ENCODE measurements at places on chromosomes 16 and 17.

DNA sequence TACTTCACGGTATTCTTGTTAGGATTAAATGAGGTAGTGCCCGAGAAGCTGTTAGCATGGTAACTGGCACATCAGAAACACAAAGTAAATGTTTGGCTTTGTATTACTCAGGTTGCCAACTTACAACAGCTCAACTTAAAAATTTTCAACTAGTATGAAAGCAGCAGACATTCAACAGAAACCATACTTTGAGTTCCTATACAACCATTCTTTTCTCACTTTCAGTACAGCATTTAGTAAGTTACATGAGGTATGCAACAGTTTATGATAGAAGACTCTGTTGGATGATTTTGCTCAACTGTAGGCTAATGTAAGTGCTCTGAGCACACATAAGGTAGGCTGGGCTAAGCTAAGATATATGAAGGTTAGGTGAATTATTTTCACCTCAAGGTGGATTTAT is 7.7 kb downstream of the CENPN start:
- DNase-seq = no peak

- DNase-seq = peak; percentile 17
These were observed 711 bp downstream of the ALYREF start for GRCh38 chr17:81890447-81891302.

GRCh38 chr17:49928837-49929475 is 40.0 kb upstream of the DLX4 start:
- DNase-seq = no peak

DNA sequence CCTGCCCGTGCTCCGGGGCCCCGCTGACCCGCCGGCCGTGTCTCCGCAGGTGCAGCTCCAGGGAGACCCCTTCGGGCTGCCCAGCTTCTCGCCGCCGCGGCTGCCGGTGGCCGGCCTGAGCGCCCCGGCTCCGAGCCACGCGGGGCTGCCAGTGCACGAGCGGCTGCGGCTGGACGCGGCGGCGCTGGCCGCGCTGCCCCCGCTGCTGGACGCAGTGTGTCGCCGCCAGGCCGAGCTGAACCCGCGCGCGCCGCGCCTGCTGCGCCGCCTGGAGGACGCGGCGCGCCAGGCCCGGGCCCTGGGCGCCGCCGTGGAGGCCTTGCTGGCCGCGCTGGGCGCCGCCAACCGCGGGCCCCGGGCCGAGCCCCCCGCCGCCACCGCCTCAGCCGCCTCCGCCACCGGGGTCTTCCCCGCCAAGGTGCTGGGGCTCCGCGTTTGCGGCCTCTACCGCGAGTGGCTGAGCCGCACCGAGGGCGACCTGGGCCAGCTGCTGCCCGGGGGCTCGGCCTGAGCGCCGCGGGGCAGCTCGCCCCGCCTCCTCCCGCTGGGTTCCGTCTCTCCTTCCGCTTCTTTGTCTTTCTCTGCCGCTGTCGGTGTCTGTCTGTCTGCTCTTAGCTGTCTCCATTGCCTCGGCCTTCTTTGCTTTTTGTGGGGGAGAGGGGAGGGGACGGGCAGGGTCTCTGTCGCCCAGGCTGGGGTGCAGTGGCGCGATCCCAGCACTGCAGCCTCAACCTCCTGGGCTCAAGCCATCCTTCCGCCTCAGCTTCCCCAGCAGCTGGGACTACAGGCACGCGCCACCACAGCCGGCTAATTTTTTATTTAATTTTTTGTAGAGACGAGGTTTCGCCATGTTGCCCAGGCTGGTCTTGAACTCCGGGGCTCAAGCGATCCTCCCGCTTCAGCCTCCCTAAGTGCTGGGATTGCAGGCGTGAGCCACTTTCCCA is 5.9 kb downstream of the CTF1 start:
- DNase-seq = peak; percentile 69

GRCh38 chr16:10308305-10309193 is 77.3 kb upstream of the ATF7IP2 start:
- no peak for DNase-seq

DNA sequence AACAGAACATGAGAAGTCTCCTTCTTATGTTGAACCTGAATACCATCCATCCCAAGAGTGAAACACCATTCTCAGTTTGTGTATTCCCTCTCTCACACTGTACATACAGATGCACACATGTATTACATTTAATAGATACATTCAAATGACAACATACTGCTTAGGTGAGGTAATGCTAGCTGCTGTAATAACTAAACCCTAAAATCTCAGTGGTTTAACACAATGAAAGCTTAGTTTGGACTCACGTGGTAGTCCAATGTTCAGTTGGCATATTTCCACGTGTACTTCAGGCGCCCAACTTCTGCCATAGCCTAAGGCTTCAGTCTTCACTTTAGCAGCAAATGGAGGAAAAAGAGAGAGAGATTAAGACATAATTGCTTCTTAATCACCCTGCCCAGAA is 351.1 kb upstream of the PMFBP1 start:
- no peak for DNase-seq

GRCh38 chr16:49603956-49604355 is 230.4 kb downstream of the C16orf78 start:
- DNase-seq = no peak

DNA sequence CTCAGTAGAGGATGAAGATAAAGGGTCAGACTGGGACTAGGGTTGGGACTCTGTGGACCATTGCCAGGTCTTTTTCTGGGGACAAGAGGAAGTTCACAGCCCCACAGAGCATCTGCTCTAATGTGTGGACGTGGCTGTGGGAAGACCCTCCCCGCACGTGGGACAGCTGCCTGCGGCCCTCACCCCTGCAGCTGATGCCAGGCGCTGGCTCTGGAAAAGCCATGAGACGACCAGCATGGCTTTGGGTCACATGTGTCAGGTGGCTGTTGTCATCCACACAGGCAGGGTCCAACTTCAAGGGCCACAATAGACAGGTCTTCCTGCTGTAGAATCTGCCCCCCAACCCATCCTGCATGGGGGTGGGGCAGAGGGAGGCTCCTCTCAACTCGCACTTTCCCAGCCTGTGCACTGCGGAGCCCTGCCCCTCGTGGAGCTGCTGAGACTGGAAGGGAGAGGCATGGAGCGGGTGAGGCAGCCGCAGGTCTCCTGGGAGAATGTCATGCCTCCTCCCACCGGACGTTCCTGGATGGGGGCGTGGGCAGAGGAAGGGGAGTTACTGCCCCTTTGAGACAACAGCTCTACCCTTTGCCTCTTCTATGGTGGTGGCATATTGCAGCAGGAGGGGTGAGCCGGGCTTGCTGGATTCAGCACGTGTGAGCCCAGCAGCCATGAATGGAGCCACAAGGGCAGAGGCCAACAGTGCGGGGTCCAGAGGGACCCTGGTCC is 53.4 kb downstream of the PIMREG start:
- DNase-seq = no peak

DNA sequence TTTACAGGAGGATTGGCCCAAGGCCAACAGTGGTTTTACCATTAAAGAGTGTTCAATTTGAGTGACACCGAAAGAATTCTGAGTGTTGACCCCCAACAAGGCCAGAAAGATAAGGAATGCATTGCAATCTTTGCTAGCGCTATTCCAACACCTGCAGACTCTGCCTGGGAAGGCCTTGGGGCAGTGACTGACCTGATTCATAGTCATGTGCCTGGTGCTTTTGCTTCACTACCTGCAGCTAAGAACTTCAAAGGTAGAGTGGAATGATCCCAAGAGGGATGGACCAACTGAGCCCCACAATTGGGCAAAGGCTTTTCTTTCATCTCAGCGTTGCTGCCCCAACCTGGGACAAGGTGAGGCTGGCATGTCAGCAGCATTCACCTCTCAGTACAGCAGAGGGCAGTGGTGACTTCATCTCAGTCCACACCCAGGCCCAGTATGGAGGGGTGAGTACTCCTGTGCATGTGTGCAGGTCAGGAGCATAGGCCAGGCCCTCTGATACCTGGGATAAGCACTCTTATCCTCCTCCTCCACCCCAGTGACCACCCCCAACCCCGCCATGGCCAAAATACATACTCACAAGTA is 149.6 kb upstream of the GNAO1 start:
- DNase-seq = peak; percentile 17

DNA sequence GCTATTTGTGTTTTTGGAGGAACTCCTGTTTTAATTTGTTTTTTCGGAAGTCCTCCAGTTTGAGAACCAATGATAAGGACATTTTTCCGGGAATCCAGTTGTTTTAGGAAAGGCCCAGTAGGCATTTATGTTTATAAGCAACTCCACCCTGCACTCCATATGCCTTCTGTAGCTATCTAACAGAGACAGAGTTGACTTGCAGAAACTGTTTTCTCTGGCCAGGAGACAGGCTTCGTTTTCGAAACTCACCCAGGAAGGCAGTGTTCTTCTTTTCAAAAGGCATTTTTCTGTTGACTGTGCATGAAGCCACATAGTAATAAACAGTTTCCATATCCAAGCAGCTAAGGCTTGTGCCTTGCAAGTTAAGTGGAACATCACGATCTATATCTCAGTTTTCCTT is 587.1 kb downstream of the WWOX start:
- no peak for DNase-seq

DNA sequence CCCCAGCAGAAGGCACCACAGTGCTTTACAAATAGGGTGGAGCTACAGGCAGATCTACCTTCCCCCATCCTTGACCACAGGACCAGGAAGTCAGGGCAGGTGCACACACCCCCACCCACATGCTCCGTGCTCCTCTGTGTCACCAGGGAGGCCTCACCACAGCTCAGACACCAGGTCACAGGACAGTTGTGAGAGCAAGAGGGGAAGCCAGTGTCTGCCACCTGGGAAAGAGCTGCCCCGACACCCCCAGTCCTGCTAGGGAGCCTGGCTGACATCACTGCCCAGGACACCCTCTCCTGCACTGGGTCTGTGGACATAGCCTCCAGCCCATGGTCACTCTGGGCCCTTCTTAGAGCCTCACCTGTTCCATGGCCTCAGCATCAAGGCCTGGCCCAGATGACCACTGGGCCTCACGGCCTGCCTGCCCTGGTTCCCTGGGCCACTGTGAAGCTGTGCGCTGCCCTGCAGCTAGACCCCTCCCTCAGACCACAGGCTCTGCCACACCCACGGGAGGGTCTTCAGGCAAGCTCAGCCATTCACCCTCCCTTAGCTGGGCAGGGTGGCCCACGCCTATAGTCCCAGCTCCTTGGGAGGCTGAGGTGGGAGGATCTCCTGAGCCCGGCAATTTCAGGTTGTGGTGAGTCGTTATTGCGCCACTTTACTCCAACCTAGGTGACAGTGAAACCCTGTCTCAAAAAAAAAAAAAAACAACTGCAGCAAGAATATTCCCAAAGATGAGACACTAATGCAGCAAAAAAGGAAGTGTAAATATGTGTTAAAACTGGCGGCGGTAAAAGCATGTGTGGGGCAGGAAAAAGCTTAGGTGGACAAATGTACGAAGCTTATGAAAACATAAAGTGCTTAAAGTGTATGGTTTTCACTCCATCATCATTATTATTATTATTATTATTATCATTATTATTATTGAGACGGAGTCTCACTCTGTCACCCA is 14.2 kb downstream of the POLR3K start:
- peak; percentile 63 for DNase-seq

DNA sequence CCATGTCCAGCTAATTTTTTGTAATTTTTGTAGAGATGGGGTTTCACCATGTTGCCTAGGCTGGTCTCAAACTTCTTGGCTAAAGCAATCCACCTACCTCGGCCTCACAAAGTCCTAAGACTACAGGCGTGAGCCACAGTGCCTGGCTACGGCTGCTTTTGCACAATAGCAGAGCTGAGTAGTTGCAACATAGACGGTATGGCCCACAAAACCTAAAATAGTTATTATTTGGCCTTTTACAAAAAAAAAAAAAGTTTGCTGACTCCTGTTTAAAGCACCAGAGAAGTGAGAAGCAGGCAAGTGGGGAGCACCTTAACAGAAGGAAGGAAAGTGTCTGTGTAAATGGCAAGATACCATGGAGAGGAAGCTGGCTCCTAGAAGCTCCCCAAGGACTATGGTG is 5.3 kb upstream of the HSF5 start:
- DNase-seq = no peak

GRCh38 chr17:62178579-62178978 is 113.5 kb upstream of the MED13 start:
- no peak for DNase-seq

GRCh38 chr16:55605754-55606336 is 39.4 kb downstream of the CAPNS2 start:
- no peak for DNase-seq

DNA sequence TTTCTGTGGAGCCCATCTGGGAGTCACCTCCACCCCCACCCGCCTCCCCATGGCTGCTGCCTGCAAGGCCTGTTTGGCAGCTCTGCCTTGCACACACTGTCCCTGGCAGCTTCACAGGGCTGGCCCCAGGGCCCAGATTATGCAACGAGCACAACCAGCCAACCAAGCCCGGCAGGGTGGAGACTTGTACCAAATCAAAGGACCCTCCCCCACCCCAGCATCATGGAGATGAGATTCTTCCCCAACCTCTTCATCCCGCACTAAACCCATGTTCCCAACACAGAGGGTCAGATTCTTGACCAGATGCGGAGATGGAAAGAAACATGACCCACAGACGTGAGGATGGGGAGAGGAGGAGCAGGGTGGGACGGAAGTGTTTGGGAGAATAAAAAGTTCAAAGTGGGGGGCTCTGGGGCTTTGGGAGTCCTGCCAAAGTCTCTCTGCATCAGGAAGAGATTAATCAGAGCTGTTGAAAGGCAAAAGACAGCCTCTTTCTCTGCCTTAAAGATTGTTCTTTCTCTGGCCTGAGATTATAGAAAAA is 3.8 kb downstream of the SMARCD2 start:
- DNase-seq = no peak

DNA sequence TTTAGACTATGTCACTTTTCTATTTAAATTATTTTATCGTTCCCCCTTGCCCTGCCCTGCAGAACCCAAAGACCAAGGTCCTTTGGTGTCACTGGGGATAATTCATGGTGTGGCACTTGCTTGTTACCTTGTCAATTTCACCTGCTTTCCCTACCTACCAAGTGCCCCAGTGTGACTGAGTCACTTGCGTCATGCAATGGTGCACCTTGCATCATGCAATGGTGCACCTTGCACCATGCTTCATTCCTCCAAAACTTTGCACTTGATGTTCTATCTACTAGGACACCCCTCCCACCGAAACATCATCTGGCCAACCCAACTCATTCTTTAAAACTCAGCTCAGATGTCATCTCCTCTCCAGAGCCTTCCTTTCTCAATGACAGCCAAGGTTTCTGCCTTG is 47.1 kb downstream of the TMEM114 start:
- no peak for DNase-seq

DNA sequence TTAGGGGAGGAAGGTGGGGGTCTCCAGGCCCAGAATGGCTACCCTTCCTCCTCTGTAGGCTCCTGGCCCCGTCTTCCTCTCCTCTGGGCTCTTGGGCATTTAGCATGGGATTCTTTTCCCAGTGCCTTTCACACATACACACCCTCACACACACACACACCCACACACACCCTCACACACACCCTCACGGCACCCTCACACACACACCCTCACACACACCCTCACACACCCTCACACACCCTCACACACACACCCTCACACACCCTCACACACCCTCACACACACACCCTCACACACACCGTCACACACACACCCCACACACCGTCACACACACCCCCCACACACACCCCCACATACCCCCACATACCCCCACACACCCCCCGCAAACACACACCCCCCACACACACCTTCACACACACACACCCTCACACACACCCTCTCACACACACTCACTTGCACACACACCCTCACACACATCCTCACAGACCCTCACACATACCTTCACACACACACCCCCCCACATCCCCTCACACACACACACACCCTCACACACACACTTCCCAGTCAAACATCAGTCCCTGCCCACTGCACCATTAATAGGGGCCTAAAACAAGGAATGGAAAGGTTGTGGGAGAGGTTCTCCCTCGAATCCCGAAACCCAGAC is 845 bp downstream of the SGCA start:
- DNase-seq = no peak

- DNase-seq = no peak
These were observed 83.2 kb upstream of the HNF1B start for GRCh38 chr17:37827905-37828650.

- DNase-seq = no peak
These were observed 252.3 kb upstream of the EEF2KMT start for GRCh38 chr16:5349670-5350517.

Data from CD4-positive, alpha-beta T cell treated with Interleukin-6 for 4 hours (primary cell).